ENCODE measurements at places on chromosomes 4 and X.

DNA sequence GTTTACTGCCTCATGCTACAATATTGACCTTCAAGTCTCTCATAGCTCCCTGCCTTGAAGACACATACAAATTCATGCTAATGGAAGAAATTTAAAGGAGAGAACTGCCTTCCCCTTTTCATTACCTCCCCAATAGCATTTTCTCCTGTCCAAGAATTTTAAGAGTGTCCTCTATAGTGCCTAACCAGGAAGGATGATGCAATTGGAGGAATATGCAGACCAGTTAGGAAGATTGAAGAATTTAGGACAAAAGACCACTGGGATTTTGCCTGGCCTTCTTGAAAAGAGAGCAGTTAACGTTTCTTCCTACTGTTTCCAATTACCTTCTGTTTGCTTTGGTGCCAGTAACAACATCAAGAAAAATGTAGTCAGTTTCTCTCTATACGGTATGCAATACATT, 443.9 kb downstream of the INPP4B start:
- DNase-seq, result no peak

GRCh38 chrX:24243188-24243587, 70.7 kb downstream of the SUPT20HL2 start:
- peak; percentile 28 for DNase-seq

DNA sequence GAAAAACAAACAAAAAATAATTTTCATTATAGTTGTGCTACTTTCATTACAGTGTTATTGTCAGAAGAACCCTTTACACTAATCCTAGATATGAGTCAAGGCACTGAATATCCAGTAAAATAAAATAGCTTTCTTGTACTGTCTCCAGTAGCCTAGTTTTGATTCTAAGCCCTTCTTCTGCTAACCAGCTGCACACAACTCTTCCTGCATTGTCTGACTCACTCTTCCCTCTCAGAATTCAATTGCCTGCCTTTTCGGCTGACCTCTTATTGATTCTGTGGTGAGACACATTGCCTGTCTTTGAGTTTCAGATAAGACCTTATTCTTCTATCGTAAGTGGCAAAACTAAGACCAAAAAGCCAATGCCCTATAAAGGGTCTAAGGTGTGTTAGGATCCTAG, 26.7 kb upstream of the PCDH18 start:
- DNase-seq, result no peak

DNA sequence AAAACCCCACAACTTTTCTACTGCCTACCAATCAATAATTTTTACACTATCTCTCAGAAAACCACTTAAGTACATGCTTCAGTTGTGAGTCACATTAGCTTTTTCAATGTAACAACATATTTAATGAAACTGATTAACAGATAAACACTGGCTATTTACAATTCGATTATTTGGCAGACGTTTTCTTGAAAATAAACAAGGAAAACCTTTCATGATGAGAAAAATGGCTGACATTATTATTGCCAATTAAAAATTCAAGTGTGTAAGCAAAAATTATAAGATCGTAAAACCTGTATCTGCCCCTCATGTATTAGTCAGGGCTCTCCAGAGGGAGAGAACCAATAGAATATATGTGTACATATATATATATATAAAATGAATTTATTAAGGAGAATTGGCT, 1555.5 kb upstream of the IGFBP7 start:
- no peak for DNase-seq

GRCh38 chr4:94827481-94828110, 69.8 kb downstream of the BMPR1B start:
- DNase-seq, result no peak

- DNase-seq, result no peak
Measured at GRCh38 chr4:169361756-169362155, 91.0 kb upstream of the SH3RF1 start.

DNA sequence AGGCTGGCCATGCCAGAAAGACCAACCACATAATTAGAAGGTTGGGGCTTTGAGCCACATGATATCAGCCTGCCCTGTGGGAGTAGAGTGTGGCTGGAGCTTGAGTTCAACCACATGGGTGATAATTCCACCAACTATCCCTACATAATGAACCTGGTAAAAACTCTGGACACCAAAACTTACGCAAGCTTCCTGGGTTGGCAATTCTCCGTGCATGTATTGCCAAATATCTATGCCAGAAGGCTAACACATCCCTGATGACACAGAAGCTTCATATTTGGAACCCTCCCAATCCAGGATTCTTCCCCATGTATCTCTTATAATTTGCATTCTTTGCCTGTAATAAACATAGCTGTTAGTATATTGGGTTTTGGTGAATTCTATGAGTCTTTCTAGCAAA, 68.2 kb downstream of the FUNDC1 start:
- no peak for DNase-seq

DNA sequence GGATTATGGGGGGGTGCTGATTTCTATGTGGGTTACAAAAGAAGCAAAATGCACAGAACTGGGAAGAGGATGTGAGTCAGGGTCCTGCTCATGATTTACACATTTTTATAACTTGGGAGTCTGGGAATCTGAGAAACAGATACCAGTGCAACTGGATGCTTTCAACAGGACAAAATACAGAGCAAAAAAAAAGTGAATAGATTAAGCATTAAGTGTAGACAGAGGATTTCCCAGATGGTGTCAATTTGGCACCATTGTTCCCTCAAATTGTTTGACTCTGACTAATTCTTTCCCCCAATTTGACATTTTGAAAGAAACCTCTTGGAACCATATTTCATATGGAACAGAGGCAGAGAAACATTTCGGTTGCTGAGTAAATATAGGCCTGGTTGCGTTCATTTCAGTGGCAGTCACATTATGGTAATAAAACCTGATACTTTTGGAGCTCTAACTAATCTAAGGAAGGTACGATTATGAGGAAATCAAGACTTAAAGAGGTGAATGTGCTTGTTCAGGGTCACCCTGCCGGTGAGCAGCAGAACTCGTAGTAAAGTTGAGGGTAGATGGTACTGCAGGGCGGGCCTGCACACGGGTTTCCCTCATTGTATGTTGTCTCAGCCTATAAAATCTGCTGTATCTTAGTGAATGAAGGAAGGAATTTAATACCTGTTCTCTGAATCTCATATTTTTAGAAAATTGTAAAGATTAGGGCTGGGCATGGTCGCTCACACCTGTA, 18.7 kb upstream of the CDKL5 start:
- no peak for DNase-seq

- no peak for DNase-seq
Measured at GRCh38 chrX:45773572-45773971, 572.9 kb upstream of the DIPK2B start.

DNA sequence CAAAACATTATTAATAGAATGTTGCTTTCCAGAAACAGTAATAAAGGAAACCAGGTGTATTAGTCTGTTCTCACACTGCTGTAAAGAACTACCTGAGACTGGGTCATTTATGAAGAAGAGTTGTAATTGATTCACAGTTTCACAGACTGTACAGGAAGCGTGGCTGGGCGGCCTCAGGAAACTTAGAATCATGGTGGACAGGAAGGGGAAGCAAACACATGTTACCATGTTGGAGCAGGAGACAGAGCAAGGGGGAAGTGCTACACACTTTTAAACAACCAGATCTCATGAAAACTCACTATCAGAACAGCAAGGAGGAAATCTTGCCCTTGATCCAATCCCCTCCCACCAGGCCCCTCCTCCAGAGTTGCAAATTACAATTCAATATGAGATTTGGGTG, 815.8 kb downstream of the TRIML1 start:
- DNase-seq, result no peak

GRCh38 chrX:57329008-57329407, 42.5 kb downstream of the FAAH2 start:
- no peak for DNase-seq

- DNase-seq, result no peak
Measured at GRCh38 chrX:45758738-45759397, 558.2 kb upstream of the DIPK2B start.

DNA sequence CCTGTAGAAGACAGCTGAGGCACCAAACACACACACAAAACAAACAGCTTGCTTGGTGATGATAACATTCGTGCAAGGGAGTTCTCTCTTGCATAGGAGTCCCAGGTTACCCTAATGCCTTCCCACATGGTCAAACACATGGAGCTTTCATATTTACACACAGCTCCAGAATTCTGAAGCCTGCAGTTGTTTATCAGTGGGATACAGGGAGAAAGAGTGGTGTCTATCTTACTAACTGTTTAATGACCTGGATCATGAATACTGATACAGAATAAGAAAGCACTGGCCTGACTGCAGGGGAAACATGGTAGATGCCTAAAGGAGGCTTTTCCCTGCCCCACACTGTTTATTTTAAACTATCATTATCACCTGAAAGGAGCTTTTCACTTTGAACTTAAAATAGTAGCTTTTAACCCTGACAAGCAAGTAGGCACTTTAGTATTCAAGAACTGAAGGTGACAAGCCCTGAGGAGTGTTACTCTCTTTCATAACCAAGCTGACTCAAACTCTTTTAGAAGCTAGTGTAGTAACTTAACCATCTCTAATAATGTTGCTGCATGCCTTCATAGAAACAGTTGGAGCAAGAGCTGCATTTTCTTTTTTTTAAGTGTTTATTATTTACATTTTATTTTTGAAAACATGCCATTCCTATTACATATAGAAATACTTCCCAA, 15.6 kb downstream of the TET2 start:
- no peak for DNase-seq

DNA sequence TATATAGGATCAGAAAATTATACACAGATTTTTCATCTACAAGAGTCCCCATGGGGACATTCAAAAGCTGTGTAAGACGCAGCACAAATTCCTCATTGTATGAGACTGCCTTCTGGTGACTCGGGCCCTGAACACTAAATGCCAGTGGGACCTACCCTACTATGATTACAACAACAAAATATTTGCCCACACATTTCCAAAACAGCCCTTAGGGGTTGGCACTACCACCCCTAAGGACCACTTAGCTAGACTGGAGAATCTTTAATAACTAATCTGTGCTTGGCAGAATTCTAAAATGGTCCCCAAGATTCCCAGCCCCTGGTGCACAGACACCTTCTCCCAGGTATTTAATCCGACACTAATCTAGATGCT, 29.1 kb downstream of the UCHL1 start:
- DNase-seq, result no peak

DNA sequence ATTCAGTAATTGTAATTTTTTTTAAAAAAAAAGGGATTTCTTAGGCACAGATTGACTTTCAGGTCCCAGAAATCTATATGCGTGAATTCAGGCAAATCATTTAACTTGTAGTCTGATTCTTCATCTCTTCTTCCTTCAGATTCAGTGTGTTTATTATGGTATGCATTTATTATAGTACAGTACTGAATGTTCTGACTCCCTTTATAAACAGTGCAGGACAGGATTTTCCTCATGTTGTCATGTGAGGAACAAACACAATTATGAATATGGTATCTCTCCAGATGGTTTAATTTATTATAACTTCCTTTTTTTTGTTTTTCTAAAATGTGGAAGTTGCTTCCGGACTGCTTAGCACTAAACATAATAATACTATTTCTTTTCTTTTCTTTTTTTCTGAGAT, 54.2 kb downstream of the RPS3A start:
- no peak for DNase-seq

GRCh38 chrX:103338663-103339062, 8.6 kb downstream of the TCEAL7 start:
- no peak for DNase-seq

GRCh38 chr4:94304365-94304971, 38.2 kb downstream of the HPGDS start:
- peak; percentile 10 for DNase-seq

GRCh38 chr4:55807556-55807955, 12.0 kb upstream of the EXOC1L start:
- DNase-seq, result no peak

DNA sequence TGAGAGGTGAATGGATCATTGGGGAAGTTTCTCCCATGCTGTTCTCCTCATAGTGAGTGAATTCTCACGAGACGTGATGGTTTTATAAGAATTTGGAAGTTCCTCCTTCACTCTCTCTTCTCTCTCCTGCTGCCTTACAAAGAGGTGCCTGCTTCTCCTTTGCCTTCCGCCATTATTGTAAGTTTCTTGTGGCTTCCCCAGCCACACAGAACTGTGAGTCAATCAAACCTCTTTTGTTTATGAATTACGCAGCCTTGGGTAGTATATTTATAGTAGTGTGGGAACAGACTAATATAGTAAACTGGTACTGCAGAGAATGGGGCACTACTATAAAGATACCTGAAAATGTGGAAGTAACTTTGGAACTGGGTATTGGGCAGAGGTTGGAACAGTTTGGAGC, 7.8 kb upstream of the CTAG2 start:
- DNase-seq, result no peak

DNA sequence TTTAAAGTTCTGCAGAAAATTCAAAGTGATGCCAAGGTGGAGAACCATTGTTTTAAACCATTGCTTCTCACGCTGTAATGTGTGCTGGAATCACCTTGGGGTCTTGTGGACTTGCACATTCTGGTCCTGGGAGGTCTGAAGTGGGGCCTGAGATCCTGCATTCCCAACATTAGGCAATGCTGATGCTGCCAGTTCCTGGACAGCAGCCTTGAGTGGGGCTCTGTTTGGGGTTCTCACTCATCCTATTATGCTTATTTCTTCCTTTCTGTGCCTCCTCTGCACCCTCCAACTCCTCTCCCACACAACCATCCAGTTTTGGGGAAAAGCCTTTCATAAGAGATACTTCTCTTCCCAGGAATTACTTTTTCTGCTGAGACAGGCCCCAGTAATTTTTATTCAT, 44.2 kb upstream of the RASSF6 start:
- DNase-seq, result no peak

- peak; percentile 66 for DNase-seq
Measured at GRCh38 chr4:130361616-130362015, 1265.7 kb downstream of the C4orf33 start.

DNA sequence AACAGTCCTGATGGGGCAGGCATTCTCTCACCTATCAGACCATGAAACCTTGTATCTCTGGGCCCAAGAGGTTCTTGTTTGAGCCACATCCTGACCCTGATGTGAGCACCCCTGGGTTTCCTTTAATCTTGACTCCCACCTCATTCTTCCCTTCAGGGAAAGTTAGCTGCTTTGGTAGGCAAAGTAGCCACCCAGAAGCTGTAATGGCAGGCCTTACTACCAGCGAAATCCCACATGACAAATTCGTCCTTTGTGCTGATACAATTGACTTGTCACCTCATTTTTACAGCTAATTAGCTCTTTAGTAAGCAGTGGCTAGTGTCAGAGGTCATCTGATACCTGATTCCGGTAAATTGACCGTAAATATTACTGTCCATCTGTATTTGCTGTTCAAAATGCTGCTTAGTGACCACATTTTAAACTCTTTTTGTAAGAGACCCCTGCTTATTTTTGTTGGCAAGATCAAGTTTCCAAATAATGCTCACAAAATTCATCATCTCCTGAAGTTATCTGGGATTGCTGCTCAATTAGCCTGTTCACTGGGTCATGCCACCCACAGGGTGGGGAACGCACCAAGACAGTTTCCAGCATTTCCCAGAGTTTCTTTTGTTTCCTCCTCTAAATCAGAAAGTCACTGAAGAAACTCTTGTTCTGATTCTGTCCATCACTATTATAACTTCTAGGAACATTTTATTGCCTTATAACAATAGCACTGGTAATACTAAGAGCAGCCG, 329.7 kb downstream of the GPAT3 start:
- DNase-seq, result no peak
